ENCODE measurements at places on chromosomes 5 and 9.

DNA sequence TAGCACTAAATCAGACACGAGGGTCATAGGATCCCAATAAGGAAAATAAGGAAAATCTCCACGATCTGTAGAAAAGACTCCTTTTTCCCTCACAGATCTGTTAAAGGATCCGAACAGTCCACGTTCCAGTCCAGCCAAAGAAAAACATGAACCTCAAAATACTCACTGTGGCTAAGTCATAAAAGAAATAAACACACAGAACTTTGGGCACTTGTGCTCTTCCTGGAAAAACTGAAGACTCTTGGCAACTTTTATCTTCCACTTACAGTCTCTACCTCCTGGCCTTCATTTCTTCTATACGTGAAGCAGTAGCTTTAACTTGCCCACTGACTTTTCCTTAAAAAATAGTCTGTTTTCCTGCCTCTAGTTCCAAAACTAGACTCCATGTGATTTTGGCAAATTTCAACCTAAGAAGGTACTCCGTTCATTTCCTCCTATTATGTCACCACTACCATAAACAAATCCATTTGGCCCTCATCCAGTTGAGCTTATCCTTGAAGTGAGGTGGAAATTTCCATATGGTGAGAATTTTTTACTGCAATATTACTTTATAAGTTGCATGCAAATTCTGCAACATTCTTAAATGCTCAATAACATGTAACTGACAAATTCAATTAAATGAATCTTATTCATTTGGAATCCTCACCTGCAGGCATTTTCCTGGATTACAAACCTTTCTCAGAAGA, 5.3 kb upstream of the LHFPL2 start:
- DNase-seq = no peak

DNA sequence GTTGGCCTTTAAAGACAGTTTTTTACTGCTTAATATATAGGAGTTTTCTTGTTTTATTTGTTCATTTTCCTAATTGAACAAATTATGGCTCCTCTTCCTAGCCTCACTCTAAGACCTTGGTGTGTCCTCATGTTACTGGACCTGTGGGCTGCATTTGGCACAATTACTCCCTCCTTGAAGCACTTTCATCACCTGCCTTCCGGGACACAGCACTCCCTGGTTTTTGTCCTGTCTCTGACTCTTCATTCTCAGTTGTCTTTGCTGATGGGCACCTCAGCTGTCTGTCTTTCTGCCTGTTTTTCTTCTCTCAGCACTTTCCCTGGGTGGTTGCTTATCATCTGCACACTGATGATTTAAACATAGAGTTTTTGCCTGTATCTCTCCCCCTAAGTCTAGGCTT, 13.6 kb downstream of the GTF3C4 start:
- no peak for DNase-seq

- DNase-seq = no peak
Observed at GRCh38 chr5:150022158-150022531, 21.6 kb downstream of the HMGXB3 start.

GRCh38 chr9:135267191-135267809, 179.8 kb downstream of the OLFM1 start:
- no peak for DNase-seq

DNA sequence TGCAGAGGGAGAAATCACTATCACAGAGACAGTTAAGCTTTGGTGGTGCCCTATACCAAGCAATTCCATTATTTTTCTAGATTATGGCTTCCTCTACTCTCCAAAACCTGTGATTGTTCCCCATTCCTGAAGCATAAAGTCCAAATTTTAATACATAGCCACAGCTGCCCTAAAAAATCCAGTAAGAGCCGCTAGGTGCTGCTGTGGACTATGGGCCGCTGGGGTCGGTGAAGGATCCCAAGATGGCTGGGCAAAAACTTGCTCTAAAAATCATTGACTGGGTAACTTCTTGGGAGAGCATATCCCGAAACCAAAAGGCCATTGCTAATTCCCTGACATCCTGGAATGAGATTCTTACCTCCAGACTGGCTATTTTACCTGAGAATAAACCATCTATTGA, 245.3 kb downstream of the NFIB start:
- no peak for DNase-seq

- no peak for DNase-seq
Observed at GRCh38 chr5:170296935-170297588, 515 bp downstream of the LCP2 start.

- DNase-seq = no peak
Observed at GRCh38 chr5:83104021-83104420, 26.7 kb downstream of the XRCC4 start.

DNA sequence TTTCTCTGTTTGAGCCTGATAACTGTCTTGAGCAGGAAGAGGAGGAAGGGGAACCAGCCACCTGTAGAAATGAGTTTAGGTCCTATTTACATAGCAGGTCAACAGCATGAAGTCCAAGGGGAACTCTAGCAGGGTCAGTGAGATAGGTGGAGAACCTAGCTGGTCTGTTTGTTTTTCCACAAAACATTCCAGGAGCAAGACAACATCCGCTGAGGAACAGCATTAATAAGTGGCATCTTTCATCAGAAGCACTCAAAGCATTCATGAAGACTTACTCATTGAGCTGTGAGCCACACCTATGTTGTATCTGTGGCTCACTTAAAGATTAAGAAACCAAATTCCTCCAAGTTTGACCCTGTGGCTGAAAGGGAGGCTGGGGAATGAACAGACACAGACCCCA, 115.9 kb downstream of the ACTBL2 start:
- DNase-seq = no peak

- DNase-seq = no peak
Observed at GRCh38 chr5:34667705-34668104, 11.6 kb downstream of the RAI14 start.

- no peak for DNase-seq
Observed at GRCh38 chr9:83167126-83167525, 104.2 kb upstream of the RASEF start.

- no peak for DNase-seq
Observed at GRCh38 chr9:76294301-76294700, 99.9 kb downstream of the RFK start.

DNA sequence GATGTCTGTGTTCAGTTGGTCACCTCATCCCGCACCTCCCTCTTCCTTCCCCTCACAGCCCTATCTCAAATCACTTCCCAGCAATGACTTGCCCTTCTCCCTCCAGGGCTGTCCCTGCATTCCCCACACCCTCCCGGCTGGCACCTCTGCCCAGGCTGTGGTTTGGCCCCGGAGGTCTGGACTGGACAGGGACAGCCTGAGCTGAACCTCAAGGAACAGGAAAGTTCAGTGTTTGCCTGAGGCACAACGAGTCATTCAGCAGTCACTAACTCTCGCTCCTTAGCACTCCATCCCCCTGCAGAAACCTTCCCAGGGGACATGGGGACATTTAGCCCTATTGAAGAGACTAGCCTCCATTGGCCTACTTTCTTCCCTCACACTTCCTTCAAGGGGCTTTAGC, 58.3 kb upstream of the MAP3K1 start:
- DNase-seq = no peak

GRCh38 chr5:167778228-167778627, 513.2 kb upstream of the WWC1 start:
- no peak for DNase-seq

- no peak for DNase-seq
Observed at GRCh38 chr5:169299663-169300467, 1.1 kb downstream of the SLIT3 start.

DNA sequence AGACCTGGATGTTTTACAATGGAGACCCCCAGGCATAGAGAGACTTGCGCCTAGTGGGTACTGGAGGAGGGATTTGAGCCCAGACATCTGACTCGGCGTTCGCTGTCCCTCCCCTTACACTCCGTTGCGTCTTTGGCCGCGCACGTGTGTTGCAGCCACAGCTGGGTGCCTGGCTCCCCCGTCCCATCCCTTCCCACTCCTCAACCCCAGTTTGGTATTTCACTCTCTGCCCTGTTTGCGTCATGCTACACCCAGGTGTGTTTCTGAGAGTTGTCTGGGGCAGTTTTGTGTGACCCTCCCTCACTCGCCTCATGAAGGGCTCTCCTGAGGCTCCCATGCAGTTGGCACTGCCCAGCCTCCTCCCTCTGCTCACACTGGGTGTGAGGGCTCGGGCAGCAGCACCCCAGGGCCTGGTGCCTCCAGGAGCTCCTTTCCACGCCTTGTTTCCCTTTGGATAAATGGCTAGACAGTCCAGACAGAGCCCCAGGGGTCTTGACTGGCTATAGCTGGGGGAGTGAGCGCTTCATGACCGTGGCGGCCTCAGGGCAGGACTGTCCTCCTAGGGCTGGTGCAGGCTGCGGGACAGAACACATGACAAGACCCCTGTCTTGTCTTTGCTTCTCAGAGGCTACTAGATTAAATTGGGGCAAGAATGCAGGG, 13.6 kb downstream of the TCF7 start:
- no peak for DNase-seq

DNA sequence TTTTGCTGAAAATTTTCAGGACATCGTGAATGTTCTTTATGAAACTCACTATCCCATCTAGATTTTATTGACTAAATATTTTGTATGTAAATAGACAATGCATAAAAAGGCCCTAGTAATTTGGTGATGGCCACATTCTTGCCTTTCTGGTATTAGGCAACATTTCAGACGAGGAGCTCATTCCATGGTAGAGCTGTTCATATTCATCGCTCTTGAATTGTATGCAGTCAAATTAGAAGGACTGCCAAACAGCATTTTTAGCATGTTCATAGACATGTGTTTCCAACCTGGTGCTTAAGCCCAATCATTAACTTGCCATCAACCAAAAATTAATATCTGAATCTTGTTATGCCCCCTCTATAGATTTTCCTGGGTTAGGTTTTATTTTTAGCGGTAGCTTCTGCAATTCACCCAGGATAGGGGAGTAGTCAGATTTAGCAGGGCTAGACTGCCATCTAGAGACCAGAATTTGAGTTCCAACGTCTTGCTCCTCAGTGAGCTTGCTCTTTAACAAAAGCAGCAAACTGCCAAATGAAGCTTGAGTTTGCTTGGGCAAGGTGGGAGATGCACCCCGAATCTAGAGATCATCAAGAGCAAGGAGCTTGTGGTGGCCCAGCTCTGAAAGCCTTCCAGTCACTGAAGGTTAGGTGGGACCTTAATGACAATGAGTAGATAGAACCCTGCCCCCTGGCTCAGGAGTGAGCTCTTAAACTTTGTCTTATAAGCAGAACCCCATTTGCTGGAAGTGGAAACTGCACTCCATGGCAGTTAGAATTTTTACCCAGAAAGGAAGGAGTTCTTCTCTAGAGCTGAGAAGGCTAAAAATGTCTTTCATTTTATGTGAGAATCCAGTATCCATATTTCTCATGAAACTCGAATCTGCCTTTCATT, 456.2 kb downstream of the RASEF start:
- peak; percentile 49 for DNase-seq

- peak; percentile 53 for DNase-seq
Observed at GRCh38 chr9:22307013-22307711, 139.5 kb upstream of the DMRTA1 start.

DNA sequence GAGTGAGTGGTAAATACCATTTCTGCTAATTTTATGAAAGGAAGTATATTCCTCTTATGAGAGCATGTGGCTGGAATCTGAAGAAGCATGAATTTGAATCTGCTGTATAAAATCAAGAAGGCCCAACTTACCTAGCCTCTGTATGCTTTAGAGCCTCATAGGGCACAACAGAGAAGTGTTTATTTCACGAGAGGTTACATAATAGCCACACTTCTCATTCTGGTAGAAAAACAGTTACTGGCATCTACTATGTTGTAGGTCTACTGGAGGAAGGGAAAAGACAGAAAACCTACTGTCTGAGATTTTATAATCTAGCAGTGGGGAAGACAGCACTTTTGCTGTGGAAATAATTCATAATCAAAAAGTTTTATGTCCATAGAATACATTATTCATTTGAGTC, 172.6 kb upstream of the ZNF608 start:
- DNase-seq = no peak

GRCh38 chr5:4553130-4553529, 587.0 kb upstream of the ADAMTS16 start:
- no peak for DNase-seq

DNA sequence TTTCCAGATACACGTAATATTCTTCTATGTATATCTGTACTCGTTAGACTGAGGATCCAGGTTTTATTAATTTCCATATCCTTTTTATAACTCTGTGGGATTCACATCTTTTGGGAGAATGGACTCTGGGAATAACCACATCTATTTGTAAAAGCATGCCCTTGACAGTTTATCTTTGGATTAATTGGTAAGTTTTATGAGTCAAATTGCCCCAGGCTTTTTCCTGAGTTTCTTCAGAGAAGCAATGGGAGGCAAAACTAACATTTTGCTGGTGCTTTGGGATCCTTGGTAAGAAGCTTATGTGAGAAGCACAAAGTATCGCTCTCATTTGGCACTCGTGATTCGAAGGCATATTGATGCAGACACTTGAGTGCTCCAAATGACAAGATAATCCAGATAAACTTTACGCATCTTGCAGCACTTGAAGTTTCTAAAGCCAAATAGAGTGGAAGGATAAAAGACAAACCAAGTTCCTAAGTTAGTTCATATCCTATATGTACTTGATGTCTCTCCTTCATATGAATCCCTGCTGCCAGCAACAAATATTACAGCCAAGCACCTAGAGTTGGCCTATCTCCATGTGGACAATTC, 324.7 kb downstream of the TLE4 start:
- DNase-seq = no peak

DNA sequence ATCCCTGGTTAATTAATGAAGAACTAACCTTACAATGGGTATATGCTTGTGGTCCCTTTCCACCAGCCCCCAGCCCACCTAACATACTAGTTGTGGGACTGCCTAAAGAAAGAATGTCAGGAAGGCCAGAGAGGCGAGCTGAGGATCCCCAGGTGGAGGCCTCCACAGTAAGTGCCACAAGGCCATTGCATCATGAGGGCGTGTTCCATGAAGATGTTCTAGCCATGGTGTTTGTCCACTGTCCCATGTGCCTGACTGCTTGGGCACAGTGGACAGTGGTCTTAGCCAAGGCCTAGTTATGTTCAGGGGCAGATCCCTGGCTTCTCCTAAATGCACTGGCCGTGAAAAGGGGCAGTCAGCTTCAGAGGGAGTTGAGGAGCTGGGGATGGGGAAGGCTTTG, 21.1 kb downstream of the ZFP62 start:
- no peak for DNase-seq

DNA sequence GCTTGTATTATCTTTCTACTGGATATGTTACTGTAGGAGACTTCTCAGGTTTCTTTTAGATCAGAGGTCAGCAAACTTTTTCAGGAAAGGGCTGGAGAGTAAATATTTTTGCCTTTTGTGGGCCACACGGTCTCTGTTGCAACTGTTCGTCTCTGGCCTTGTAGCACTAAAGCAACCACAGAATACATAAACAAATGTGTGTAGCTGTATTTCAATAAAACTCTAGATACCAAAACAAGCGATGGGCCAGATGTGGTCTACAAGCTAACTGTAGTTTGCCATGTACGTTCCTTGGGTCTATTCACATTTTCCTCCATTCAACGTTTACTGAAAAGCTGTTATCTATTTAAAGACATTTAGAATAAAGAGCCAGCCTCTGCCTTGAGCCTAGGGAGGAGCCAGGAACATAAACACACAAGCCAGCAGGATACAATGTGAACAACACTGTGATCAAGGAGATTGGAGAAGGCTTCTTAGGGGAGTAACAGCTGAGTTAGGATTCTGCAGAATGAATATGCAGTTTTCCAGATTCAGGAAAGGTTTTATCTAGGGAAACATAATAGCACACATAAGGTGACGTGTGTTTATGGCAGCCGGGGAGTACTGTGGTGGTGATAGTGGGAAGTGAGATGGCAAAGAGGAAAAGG, 33.0 kb upstream of the HOMER1 start:
- no peak for DNase-seq

All from NCI-H345 (cell line).